ENCODE measurements at places on chromosomes 1 and 21. TPM values are rescaled to one million over a fixed set of nuclear protein-coding genes. Genes with fewer than 3 reads are reported as not detected.

The TTLL7 gene
- 15.1 TPM for total RNA-seq

The LCE1A gene
- not detected for total RNA-seq

The ACTN2 gene
- not detected for total RNA-seq

GRCh38 chr1:220347654-220348175, 75.5 kb upstream of the RAB3GAP2 start:
- no peak overlapping the region for H3K4me3 ChIP-seq
- H3K27ac ChIP-seq = no peak overlapping the region
- no peaks in the 10 kb centered on the region for H3K36me3 ChIP-seq
- DNase-seq = no peak
- no peaks in the 10 kb centered on the region for H3K4me1 ChIP-seq
- H3K27me3 ChIP-seq = no peaks in the 10 kb centered on the region

DNA sequence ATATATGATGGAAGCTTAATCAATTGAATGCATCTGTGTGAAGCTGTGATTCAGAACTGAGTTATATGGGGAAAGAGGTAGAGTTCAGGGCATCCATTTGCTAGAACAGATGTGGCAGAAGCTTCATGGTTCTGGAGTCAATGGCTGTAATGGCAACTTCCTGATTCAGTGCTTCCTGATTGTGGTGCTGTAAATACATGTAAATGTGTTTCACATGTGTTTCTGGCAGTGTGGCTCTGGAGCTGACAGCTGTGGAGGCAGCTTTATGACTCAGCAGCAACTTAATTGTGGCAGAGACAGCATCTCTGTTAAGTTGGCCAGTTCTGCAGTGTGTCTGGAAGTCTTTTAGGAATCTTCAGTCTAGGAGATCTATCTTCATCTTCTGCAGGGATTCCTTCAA, 226.6 kb upstream of the ZRANB2 start:
- no peak overlapping the region for H3K27ac ChIP-seq
- no peaks in the 10 kb centered on the region for H3K27me3 ChIP-seq
- no peaks in the 10 kb centered on the region for H3K36me3 ChIP-seq
- DNase-seq = no peak

DNA sequence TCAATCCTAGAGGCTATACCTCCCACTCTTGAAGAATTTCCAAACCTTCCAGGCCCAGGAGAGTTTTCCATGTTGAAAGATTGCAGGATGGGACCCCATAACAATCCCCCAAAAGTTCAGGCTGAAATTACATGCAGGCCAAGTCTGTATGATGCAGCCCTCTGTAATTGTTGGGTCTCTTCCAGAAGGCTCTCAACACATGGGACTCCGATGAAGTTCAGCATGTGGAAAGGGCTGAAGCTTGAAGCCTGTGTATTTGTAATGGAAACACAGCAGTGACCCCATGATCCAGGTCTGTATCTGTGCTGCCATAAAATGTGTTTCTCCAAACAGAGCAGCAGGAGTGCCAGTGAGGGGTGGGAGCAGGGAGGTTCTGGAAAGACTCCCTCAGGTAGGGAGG, 202.5 kb upstream of the LYPLAL1 start:
- no peaks in the 10 kb centered on the region for H3K27me3 ChIP-seq
- no peaks in the 10 kb centered on the region for H3K4me1 ChIP-seq
- DNase-seq = no peak
- no peak overlapping the region for H3K4me3 ChIP-seq

DNA sequence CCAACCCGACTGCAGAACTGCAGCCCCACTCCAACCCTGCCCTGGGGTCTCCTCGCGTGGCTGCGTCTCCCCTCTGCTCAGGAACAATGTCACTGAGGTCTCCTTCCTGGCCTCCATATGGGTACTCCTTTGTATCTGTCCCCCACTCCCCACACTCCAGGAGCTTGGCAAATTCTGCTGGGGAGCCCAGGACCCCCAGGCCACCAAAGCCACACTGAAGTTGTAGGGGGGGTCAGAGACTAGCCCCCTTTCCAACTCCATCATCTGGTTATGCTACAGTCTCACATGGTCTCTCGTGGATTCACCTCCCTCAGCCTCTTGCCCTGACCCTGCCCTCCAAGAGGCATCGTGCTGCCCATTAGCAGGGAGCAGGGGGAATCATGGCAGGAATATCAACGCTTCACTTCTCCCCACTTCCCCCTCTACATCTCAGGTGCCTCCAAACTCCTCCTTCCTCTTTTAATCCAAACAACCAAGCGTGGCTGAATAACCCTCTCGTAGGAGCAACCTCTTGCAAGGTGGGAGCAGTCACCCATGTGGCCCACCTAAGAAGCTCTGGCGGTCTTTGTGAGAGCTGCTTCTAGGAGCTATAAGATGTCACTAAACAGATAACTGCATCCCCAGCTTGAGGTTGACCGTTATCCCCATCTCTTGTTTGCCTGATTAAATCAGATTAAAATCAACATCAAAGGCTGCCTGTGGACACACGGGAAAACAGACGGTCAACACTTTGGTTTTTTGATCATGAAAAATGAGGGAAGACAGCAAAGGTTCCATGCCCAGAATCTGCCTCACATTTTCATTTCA, 86.4 kb downstream of the MIS18A start:
- no peak for DNase-seq
- no peak overlapping the region for H3K27ac ChIP-seq

GRCh38 chr21:42493109-42494060, 2.6 kb downstream of the RSPH1 start:
- no peak overlapping the region for H3K4me3 ChIP-seq
- peaks cover 10% of the 10 kb centered on the region for H3K4me1 ChIP-seq
- H3K27me3 ChIP-seq = no peaks in the 10 kb centered on the region

DNA sequence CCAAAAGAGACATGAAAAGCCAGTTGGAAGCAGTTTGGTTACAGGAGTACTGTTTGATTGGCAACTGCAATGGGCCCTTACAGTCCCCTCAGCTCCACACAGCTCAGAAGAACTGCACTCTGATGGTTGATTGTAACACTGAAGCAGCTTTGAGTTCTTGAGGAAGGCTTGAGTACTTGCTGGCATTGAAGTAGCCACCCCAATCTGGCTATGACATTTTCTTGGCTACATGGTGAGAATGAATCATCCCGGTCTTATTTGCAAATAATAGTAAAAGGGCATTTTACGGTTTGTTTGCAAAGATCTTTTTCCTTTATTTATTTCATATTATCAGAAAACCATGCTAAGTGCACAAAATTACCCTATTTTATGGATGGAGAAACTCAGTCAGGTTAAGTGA, 159.7 kb upstream of the BEND5 start:
- H3K27ac ChIP-seq = no peak overlapping the region
- H3K4me1 ChIP-seq = no peaks in the 10 kb centered on the region
- H3K4me3 ChIP-seq = no peak overlapping the region
- no peaks in the 10 kb centered on the region for H3K27me3 ChIP-seq
- no peaks in the 10 kb centered on the region for H3K36me3 ChIP-seq
- no peak for DNase-seq

DNA sequence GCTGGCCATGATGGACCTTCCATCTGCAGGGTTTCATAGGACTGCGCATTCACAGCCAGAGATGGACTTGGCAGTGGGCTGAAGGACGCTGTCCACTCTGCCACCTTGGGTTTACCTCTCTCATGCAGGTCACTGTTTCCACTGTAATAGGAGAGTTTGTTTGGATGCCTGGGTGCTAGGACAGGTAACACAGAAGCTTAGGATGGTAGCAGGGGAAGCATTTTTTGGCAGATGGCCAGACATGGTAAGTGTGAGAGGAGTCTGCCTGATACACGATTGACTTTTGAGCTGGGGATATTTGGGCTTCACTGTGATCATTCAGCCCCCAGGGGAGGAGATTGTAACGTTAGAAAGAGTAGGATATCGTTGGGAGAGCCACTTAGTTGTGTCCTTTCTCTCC, 11.8 kb downstream of the PSEN2 start:
- peaks cover 55% of the 10 kb centered on the region for H3K36me3 ChIP-seq
- no peaks in the 10 kb centered on the region for H3K27me3 ChIP-seq
- H3K27ac ChIP-seq = peak overlapping the region; percentile 78
- peak overlapping the region; percentile 46 for H3K4me3 ChIP-seq
- no peak for DNase-seq

- no peaks in the 10 kb centered on the region for H3K36me3 ChIP-seq
- H3K4me1 ChIP-seq = no peaks in the 10 kb centered on the region
- no peak overlapping the region for H3K27ac ChIP-seq
- no peak for DNase-seq
- no peak overlapping the region for H3K4me3 ChIP-seq
Measured at GRCh38 chr1:70966018-70966638, 81.5 kb downstream of the PTGER3 start.

- peaks cover 6% of the 10 kb centered on the region for H3K4me1 ChIP-seq
- H3K27ac ChIP-seq = no peak overlapping the region
- peaks cover 45% of the 10 kb centered on the region for H3K36me3 ChIP-seq
- no peaks in the 10 kb centered on the region for H3K27me3 ChIP-seq
- no peak overlapping the region for H3K4me3 ChIP-seq
Measured at GRCh38 chr1:41020109-41020576, 1.4 kb downstream of the SLFNL1 start.

DNA sequence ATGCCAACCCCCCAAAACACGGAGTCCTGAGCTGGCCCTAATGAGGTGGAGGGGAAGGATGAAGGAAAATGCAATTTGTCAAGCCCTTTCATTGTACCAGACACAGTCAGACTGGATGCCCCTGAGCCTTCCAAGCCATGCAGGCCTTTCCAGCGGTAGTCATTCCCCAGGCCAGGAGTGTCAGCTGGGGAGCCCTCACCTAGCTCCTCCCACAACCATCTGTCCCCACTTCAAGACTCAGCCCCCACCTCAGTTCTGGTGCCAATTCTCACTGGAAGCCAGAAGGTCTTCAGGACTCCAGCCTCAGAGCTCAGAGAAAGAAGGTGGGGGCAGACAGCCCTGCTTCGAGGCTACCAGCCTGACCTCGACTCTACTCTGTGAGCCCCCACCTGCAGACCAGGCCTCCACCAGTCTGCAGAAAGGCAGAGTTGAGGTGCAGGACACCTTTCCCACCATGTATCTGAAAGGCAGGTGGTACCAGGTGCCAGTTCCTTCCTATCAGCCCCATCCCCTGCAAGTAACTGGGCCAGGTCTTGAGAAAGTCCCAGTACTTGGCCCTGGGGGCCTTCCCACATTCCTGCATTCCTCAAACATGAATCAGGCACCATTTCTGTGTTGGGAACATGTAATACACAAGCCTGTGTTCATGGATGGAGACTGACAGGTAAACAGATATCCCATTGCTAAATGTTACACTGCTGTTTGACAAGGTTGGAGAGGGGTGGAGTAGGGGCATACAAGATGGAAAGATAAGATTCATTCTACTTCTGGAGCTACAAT, 180.6 kb upstream of the EDN2 start:
- no peak for DNase-seq
- no peaks in the 10 kb centered on the region for H3K36me3 ChIP-seq
- H3K27ac ChIP-seq = no peak overlapping the region
- H3K4me3 ChIP-seq = no peak overlapping the region

DNA sequence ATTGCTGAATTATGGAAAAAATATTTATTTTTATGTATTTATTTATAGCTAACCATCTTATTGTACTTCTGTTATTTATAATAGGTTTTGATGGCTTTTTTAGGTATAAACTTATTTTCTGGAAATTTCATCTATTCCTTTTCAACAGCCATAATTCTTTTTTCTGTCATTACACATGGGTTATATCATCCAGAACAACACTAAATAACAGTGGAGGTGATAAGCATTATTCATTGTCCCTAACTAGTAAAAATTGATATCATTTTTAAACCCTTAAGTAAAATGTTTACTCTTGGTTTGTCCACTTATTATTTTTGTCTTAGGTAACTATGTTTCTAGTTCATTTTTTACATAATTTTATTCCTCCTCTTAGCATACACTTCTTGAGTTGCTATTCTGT, 309.1 kb downstream of the USH2A start:
- no peaks in the 10 kb centered on the region for H3K36me3 ChIP-seq
- no peak overlapping the region for H3K27ac ChIP-seq
- no peaks in the 10 kb centered on the region for H3K27me3 ChIP-seq
- no peaks in the 10 kb centered on the region for H3K4me1 ChIP-seq

Data from esophagus squamous epithelium (tissue), 5 donors.